ENCODE measurements at places on chromosomes 5 and 9.
A peak's percentile ranks its signal among the peaks of the same experiment; 100 is the strongest.

- DNase-seq, result no peak
Observed at GRCh38 chr5:129909225-129909624, 5.0 kb downstream of the CHSY3 start.

- DNase-seq, result no peak
Observed at GRCh38 chr5:107803728-107804127, 133.0 kb upstream of the EFNA5 start.

- no peak for DNase-seq
Observed at GRCh38 chr5:96058084-96058483, 96.4 kb upstream of the ELL2 start.

DNA sequence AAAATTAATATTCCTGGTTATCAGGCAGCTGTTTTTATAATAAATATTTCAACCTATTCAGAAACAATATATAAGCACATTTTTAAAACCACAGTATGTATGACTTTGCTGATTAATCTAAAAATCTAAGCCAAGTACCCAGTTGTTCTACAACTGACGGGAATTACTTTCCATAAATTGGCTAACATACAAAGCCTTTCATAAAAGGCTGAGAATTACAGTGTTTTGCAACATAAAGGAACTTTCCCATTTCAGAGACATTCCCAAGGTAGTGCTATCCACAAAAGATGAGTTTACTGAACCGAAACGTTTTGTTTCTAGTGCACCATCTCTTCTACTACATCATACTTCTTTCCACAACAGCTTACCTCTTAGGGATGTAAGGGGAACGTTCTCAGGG is 7.2 kb downstream of the RNF145 start:
- DNase-seq, result no peak

DNA sequence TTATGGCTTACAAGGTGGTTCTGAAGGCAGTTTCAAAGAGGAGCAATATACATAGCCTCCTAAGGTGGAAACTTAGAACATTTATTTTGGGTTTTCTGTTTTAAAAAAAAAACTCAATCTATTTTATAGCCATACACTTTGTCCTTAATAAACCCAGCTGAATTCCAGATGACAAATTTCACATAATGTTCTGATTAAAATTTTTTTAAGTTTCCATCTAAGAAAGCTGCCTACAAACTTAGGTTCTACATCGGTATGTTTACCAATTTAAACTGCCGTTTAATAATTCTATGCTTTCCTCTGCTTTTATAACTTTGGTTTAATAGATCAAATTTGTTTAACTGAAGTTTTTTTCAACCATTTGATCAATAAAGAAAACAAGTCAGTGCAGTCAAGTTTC is 12.5 kb downstream of the NR3C1 start:
- DNase-seq, result no peak

- DNase-seq, result no peak
Observed at GRCh38 chr9:136050701-136051452, 44.2 kb downstream of the NACC2 start.

- DNase-seq, result no peak
Observed at GRCh38 chr9:1101846-1102641, 51.9 kb downstream of the DMRT2 start.

DNA sequence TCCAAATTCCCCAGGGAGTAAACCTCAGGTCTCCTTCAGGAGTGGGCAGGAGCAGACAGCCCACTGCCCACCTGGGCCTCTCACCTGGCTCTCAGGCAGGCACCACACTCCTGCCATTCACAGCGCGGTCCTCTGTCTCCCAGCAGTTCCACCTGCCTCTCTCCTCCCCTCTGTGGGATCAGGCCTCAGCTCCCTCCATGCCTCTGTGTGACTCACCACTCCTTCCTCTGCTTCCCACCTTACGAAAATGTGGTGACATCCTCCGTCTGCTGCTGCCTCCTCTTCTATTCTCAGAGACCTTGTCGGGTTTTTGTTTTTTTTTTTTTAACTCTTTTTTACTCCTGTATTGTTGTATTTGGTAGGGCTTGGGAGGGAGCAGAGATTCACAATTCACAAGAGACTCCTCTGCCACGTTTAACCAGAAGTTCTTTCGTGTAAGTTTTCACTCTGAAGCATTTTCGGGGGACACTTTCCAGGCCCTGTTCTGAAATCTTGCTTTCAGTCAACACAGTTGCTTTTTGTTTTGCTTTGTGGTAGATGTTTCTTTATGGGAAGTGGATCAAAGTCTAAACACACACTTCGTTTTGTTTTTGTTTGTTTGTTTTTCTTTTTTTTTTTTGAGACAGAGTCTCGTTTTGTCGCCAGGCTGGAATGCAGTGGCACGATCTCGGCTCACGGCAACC is 21.1 kb upstream of the CDKN2AIPNL start:
- DNase-seq, result no peak

GRCh38 chr5:172499287-172499686 is 45.0 kb upstream of the SH3PXD2B start:
- DNase-seq, result no peak

DNA sequence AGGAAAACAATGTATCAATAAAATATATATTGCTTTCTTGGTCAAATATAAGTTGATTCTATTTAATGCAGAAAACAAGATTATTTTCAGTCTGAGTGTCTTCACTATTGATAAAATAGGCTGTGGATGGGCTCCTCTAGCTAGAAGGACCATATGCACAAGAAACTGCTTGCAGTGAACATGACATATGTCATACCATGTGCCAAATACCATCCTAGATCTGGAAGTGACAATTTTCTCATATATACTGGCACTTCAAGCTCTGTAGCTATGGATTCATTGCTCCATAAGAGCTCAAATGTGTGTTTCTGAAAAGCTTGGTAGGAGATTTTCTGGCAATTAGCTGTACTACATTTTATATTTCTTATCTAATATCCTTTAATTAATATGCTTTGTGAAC is 95.6 kb upstream of the CDH6 start:
- DNase-seq, result no peak

DNA sequence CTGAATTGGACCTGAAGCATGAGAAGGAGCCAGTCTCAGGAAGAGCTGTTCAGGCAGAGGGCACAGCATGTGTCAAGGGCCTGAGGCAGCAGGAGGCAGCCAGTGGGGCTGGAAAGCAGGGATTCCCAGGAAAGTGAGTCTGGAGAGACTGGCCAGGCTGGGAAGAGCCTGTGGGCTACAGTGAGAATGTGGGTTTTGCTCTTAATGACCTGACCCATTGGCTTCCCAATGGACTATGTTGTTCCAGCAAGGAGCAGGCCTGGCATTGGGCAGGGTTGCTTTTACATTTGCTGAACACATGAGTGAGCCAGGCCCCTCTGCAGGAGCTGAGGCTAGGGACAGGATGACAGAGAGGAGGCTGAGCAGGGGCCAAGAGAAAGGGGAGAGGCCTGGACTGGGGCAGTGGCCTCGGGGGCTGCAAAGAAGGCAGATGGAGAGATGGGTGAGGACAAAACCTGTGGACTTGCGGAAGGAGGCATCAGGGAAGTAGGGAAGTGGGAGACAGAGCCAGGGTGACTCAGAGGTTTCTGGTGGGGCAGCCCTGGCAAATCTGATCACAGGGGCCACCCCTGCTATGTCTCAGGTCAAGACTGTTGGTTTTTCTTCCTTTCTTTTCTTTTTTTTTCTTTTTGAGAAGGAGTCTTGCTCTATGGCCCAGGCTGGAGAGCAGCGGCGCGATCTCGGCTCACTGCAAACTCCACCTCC is 65.9 kb upstream of the NEK6 start:
- DNase-seq, result no peak

GRCh38 chr5:33649549-33650482 is 209.1 kb downstream of the TARS1 start:
- DNase-seq, result peak; percentile 59

- peak; percentile 64 for DNase-seq
Observed at GRCh38 chr5:123937230-123937629, 425.3 kb downstream of the CSNK1G3 start.

DNA sequence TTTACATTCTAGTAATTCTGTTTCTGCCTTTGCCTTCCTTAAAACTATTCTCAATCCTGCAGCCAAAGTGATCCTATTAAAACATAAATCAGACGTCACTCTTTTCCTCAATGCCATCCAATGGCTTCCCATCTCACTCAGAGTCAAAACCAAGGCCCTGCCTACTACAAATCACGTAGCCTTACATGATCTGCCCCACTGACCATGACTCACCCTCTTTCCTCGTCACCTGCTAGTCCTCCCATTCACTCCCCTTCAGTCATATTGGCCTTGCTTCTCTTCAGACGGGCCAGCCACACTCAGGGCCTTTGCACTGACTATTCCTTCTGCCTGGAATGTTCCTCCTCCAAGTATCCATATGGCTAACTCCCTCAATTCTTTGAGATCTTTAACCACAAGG is 39.0 kb upstream of the DMXL1 start:
- no peak for DNase-seq

- no peak for DNase-seq
Observed at GRCh38 chr5:19270153-19270552, 717.8 kb downstream of the CDH18 start.

DNA sequence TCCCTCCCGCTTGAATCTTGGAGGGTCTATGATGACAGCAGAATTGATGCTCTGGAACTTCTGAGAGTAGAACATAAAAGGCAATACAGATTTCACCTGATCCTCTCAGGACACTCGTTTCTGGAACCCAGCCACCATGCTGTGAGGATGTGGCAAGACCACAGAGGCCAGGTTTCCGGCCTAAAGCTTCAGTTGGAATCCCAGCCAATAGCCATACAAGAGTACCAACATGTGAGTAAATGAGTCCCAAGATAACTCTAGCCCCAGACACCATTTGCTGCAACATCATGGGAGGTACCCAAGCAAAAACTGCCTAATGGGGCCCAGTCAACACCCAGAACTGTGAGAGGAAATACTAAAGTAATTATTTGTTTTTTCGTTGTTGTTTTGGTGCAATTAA is 65.7 kb upstream of the MARCHF11 start:
- no peak for DNase-seq

- DNase-seq, result peak; percentile 50
Observed at GRCh38 chr9:23492126-23493002, 333.7 kb downstream of the ELAVL2 start.

DNA sequence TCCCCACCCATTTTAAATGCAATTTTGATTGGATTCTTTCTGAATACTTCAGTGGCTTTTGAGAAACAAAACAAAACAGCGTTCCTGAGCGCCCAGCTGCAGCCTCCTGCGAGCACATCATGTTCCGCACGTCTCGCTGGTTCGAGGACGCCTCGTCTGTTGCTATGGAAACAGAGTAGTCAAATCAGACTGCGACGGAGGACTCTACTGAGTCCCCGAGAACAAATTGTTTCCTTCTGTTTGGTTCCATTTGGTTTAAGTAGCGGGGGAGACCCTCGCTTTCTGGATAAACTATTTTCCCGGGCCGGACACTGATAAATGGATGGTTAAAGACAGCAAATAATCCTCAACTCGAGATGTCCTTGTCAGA is 69.0 kb downstream of the SLC28A3 start:
- peak; percentile 71 for DNase-seq

GRCh38 chr5:103188436-103188835 is 68.3 kb downstream of the PPIP5K2 start:
- DNase-seq, result no peak

GRCh38 chr5:143437666-143438273 is 34.3 kb upstream of the NR3C1 start:
- DNase-seq, result no peak

DNA sequence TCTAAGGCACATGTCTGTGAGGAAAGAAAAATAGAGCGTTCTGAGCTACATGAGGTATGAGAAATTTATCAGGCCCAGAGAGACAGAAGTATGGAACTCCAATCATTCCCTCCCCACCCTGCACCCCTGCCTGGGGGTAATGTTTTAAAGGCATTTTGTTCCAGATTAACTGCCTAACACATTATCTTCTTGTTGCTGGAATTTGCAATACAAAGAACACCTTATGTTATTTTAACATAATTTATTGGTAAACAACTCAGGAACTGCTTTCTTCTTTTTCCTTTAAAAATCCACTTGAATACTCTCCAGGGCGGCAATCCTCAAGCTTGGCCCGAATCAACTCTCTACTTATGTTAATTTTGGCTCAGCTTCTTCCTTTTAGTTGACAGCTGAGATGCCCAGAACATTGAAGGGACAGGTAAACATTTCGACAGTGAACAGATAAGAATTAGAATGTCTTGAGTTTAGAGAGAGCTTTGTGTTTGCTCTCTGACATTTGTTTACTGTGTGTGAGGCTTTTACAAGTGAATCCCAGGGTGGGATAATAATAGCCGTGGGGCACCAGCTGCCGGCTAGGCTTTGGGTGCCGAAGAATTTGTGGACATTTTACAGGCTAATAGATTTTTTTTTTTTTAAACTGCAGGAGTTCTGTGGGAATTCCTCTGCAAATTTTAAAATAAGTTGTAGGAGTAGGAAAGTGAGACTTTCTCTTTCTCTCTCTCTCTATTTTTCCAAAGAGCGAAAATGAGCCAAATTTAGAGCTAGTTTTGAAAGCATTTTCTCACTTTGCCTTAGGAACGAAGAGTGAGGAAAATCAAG is 96.4 kb upstream of the TAF11L2 start:
- no peak for DNase-seq

DNA sequence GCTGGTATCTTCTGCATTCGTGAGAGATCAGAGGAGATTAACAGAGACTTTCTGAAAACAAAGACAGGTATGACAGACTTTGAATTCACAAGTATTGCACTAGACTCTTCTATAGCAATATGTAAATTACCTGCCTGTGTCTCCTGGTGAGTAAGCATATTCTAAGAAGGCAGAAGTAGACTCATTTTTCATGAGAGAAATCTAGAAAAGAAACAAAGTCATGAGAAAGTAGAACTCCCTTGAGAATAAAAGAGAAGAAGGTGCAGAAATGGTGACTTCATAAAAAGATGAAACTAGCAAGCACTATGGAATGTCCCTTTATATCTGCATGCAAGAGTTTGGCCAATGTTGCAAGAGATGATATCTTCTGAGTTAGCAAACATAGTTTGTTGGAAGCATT is 419.8 kb downstream of the DMRT2 start:
- no peak for DNase-seq

DNA sequence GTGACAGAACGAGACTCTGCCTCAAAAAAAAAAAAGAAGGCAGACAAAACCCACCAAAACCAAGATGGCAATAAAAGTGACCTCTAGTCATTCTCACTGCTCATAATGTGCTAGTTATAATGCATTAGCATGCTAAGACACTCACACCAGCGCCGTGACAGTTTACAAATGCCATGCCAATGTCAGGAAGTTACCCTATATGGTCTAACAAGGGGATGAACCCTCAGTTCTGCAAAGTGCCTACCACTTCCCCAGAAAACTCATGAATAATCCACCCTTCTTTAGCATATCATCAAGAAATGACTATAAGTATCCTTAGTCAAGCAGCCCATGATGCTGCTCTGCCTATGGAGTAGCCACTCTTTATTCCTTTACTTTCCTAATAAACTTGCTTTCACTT is 4.7 kb upstream of the BICD2 start:
- DNase-seq, result no peak

- DNase-seq, result no peak
Observed at GRCh38 chr5:27062451-27062850, 24.1 kb upstream of the CDH9 start.

GRCh38 chr9:76181020-76181641 is 213.1 kb downstream of the RFK start:
- peak; percentile 90 for DNase-seq

- DNase-seq, result no peak
Observed at GRCh38 chr9:76697554-76697953, 66.7 kb upstream of the PCA3 start.

GRCh38 chr9:12732971-12733370 is 39.8 kb downstream of the TYRP1 start:
- DNase-seq, result no peak
